Activated T-helper 2 cell treated with anti-CD3 and anti-CD28 coated beads, Interferon-gamma antibody, Interleukin-2, Interleukin-4, amounts not matched to agents 10 μg/mL and 5 μg/mL and 100 μg/mL, durations not matched to agents 14 hours and 24 hours and 36 hours (primary cell): ENCODE measurements at places on chromosomes 12 and 14.

- no peak for DNase-seq
Observed at GRCh38 chr14:83893447-83893846, 1636.5 kb upstream of the FLRT2 start.

DNA sequence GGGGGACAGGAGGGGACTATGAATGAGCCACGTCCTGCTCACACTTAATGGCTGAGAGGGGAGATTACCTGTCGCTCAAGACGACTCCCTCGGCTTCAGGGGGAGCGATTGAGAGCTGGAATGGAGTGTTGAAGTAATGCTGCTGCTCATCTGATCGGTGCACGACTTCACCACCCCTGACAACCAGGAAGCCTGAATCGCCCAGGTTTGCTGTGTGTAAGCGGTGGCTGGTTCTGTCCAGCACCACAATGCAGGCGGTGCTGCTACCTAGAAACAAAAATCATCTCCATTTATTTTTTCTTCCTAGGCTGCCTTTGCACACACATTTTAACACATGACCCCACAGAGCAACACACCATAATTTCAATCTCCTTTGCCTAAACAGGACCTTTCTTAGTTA lies 37.3 kb downstream of the PPTC7 start:
- no peak for DNase-seq

GRCh38 chr14:93648440-93649168 lies 139.7 kb downstream of the PRIMA1 start:
- no peak for DNase-seq

- no peak for DNase-seq
Observed at GRCh38 chr14:53741479-53742232, 215.0 kb downstream of the BMP4 start.

DNA sequence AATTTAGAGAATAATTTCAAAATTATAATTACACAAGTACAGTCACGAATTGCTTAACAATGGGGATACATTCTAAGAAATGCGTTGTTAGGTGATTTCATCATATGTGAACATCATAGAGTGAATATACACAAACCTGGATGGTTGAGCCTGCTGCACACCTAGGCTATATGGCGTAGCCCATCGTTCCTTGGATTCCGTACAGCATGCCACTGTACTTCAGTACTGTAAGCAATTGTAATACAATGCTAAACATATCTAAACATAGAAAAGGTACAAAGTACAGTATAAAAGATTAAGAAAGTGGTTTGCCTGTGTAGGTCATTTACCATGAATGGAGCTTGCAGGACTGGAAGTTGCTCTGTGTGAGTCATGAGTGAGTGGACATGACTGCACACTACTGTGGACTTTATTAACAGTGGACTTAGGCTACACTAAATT lies 286.2 kb downstream of the CACNA1C start:
- DNase-seq: no peak

DNA sequence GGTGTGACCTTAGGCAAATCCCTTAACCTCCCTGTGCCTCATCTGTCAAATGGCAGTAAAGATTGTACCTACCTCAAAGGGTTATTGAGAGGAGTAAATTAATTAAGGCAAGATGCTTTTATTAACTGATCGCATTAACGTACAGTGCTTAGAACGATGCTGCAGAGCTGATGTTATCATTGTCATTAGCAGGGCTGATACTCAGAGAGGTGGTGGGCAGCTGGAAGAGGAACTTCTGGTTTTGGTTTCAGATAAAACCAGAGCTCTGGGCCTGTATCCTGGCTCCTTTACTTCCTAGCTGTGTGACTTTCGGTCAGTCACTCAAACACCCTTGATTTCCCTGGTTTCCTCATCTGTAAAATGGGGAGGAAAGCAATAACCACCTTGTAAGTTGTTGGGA lies 55.1 kb downstream of the CALM1 start:
- DNase-seq: no peak

DNA sequence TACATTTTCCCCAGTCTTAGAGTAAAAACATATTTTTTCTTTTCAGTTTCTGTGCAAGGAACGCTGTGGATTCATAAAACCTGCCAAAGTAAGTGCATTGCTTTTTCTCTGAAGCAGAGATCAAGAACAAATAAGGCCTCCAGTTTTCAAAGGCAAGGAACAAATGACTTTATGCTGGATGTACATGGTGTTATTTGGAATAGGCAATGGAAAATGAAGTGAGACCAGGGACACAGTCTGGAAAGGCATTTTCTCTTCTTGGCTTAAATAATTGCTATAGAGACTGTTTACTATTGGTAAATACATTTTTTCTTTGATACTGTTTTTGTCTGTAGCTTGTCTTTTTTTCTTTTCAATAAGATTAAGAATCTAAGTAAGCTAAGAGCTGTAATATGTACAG lies 725.9 kb upstream of the MDGA2 start:
- DNase-seq: no peak

DNA sequence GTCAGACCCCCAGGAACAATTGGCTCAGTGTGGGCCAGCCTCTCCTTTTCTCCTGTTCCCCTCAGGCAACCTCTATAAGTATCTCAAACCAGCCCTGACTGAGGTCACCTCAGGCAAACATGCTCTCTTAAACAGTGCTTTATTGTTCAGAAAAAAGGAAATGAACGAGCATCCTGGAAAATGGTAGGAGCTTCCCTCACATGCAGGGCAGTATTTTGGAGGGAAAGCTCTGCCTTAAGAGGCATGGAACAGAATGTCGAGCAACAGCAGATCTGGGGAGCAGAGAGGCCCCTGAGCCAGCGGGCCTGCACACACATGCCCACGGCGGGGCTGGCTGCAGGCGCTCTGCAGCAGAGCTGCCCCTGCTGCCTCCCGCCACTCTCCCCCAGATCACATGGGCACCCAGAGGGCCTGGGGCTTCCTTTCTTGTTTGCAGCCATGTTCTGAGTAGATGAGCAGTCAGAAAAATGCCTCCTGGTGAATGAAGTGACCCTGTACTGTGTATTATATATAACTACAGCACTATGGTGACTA lies 42.0 kb downstream of the MOK start:
- DNase-seq: no peak

DNA sequence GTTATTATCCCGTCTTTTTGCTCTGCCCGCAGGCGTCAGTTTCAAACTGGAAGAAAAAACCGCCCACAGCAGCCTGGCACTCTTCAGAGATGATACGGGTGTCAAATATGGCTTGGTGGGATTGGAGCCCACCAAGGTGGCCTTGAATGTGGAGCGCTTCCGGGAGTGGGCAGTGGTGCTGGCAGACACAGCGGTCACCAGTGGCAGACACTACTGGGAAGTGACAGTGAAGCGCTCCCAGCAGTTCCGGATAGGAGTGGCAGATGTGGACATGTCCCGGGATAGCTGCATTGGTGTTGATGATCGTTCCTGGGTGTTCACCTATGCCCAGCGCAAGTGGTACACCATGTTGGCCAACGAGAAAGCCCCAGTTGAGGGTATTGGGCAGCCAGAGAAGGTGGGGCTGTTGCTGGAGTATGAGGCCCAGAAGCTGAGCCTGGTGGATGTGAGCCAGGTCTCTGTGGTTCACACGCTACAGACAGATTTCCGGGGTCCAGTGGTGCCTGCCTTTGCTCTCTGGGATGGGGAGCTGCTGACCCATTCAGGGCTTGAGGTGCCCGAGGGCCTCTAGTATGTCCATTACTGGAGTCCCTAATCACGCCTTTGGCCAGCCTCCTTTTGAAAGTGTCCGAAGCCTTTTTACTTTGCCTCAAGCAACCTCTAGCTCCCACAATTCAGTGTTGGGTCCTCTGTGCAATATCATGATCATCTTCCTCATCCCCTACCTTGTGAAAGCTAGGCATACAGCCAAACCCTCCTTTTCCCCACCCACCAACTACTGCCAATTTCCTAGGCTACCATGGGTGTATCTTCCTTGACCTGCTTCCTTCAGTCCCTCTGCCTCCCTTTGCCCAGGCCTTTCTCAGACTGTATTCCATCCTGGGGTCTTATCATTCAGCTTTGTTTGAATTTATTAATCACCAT lies 891 bp downstream of the SPRYD4 start:
- no peak for DNase-seq

- no peak for DNase-seq
Observed at GRCh38 chr12:27902651-27903050, 69.9 kb downstream of the PTHLH start.

GRCh38 chr14:101525640-101526527 lies 35.4 kb upstream of the DIO3 start:
- no peak for DNase-seq

- DNase-seq: no peak
Observed at GRCh38 chr12:40892528-40892927, 200.3 kb downstream of the CNTN1 start.

- DNase-seq: no peak
Observed at GRCh38 chr12:39467432-39467870, 24.5 kb upstream of the KIF21A start.

DNA sequence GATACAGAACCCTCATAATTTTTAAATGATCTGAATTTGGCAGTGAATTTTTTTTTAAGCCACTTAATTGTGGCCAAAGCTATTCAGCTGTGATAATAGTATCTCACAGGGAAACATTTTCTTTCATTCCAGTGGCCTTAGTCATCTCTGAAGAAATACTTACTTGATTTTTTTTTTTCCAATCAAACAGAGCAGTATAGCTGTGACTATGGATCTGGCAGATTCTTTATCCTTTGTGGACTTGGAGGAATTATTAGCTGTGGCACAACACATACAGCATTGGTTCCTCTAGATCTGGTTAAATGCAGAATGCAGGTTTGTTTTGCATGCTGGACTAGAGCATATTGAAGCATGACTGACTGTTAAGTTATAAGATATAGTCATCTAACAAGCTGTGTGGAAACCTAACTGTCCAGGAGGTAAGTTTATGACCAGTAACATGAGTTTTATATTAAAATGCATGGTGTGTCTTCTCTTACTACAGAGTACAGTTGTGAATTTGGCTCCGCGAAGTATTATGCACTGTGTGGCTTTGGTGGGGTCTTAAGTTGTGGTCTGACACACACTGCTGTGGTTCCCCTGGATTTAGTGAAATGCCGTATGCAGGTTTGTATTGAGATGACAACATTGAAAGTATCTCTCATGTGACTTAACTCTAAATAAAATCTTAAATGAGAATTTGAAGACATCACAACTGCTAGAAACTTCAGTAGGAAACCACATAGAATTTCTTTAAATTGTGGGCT lies 1.9 kb downstream of the SLC25A3 start:
- no peak for DNase-seq

- DNase-seq: no peak
Observed at GRCh38 chr14:79356040-79356439, 855.3 kb downstream of the DIO2 start.

GRCh38 chr12:13147688-13148484 lies 44.4 kb upstream of the GSG1 start:
- DNase-seq: no peak

DNA sequence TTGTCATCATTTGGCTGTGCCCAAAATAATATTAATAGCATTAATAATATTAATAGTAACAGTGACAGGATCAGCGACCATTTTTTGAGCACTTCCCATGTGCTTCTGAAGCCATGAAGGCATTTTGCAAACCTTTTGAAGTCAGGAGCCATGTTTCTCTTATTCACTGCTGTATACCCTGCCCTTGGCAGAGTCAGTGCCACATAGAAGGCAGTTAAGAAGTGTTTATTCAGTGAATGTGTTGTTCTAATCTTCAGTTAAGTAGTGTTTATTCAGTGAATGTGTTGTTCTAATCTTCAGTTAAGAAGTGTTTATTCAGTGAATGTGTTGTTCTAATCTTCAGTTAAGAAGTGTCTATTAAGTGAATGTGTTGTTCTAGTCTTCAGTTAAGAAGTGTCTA lies 319.7 kb upstream of the NAV3 start:
- DNase-seq: no peak

DNA sequence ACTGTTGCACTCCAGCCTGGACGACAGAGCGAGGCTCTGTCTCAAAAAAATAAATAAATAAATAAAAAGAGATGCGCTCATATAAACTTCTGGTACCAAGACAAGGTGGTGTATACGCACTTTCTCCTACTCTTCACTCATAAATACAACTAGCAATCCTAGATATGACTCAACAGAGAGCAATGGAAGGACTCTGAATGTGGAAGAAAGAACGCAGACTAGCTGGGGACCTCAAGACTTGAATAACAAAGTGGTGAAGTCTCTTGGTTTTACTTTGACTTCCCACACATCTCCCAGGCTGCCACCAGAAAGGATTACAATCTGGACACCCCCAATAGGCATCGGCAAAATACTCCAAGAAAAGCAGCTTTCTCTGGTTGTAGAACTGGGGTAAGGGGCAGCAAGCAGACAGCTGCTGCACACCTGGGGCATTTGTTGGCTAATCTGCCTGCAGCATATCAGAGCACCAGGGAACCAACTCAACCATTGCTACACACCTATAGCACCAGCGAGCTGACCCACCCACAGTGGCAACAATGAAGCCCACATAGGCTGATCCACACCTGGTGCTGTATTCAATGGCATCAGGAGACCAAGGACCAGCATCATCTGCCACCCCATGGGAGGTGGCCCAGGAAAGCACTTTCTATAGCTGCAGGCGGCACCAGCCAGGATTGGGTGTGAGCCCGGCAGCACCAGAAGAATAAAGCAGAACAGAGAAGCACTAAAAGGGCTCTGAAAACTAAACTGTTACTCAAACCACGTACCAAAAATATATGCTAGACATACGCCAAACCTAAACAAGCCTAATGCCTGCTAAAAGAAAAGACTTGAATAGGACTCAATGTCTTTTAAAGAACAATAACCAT lies 1231.7 kb upstream of the TMEM132C start:
- no peak for DNase-seq

- DNase-seq: no peak
Observed at GRCh38 chr14:87994974-87995373, 2.0 kb upstream of the GALC start.

DNA sequence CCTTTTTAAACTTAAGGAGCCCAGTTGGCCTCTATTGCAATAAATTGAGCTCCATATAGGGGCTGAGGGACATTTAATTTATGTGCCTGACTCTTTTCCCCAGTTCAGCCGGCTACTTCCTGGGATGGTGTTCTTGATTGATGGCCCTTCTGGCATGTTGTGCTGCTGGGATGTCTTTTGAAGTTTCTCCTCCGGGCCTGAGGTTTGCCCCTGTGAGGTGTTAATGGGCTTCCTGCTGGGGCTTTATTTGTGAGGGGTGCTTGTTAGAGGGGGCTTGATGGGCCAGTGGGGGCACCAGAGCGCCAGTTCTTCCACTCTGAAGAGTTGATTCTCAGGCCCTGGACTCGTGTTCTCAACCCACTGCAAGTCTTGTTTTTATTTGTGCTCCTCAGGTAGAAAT lies 69.6 kb downstream of the CHST11 start:
- no peak for DNase-seq

DNA sequence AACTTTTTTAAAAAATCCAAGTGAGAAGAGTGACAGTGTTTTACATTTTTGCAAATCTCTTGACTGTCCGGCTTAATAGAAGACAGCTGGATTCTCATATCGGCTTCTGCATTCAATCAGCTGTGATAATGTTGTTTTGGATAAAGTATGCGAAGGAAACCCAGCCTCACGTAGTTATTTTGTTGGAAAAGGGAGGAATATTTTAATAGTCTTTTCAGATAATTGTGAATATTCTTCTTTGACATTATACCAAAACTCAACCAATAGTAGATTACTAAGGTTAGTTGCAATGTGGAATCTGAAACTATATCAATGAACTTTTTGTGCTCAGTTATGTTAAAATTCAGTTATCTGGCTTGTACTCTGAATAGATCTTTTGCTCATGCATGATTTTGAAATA lies 276.5 kb downstream of the ZFP36L1 start:
- no peak for DNase-seq

GRCh38 chr12:62724285-62724684 lies 210.7 kb downstream of the PPM1H start:
- no peak for DNase-seq

- DNase-seq: no peak
Observed at GRCh38 chr14:104724981-104725771, 1.1 kb downstream of the ADSS1 start.

GRCh38 chr14:105335735-105336476 lies 21.4 kb downstream of the PACS2 start:
- DNase-seq: no peak

- no peak for DNase-seq
Observed at GRCh38 chr12:56213878-56214277, 7.8 kb downstream of the RNF41 start.
